ENCODE measurements at places on chromosomes 16 and 17.

DNA sequence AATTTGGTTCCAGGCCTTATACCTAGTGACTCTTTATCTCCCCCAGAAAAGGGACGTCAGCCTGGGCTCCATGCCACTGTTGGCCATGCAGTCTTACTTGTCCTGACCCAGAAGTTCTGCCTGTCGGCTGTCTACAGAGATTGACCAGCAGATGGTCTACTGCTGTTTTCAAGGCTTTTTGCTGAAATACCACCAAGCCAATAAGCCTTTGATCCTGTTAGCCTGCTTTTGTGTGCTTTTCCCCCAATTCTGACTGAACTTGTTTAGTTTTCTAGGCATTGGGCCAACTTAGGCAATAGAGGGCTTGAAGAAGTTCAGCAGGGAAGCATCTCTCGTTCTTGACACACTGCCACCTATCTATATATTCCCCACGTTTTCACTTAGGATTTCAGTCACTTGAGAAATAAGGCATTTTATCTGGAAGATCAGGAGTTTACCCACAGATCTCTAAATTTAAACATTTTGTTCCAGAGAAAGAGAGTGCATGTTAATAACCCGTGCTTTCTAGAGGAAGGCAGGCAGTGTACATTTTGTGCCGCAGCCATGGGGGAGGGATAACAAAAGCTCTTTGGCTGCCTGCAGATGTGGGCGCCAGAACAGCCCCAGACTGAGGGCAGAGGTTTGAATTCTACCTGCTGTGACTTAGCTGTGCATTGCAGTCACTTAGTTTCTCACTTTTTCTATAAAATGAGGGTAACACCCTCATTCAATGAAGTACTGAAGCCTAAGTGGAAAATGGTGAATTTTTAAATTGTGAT lies 12.3 kb upstream of the CARMIL2 start:
- no peak for DNase-seq

- no peak for DNase-seq
Observed at GRCh38 chr16:60031740-60032139, 1297.6 kb upstream of the GOT2 start.

- no peak for DNase-seq
Observed at GRCh38 chr17:5527601-5528250, 41.4 kb downstream of the MIS12 start.

DNA sequence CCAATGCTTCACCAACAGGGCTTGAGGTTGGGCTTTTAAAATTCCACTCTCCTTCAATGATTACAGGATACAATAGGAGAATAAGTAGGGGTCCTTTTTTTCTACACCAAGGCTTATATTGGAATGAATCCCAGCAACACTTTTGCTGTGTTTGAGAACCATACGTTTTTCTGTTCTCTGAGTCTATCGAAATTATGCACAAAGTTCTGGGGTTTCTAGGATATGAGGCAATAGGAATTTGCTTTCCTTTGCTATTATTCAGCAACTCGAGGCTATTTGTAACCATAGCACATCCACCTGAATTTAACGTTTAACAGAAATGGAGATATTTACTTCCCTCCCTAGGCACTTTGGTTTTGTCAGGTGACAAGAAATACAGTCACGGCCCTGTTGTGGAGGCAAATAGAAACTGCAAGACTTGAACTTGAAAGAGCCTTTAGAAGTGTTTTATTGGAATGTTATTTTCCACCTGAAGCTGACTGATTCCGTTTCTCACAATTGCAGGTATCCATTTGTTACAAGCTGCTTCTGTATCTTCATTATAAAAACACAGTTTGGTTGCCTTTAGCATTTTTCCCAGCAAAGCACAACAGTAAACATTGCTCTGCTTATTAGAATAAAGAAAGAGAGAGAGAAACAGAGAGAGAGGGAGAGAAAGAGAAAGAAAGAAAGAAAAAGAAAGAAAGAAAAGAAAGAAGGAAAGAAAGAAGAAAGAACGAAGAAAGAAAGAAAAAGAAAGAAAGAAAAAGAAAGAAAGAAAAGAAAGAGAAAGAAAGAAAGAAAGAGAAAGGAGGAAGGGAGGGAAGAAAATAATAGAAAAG lies 109.6 kb downstream of the HS3ST3A1 start:
- no peak for DNase-seq

- DNase-seq, result peak; percentile 25
Observed at GRCh38 chr17:75909051-75909811, 4.5 kb upstream of the MRPL38 start.

GRCh38 chr16:101586-101985 lies 23.6 kb downstream of the MPG start:
- DNase-seq, result no peak
